ENCODE measurements at places on chromosomes 7 and 10. TPM values are rescaled to one million over a fixed set of nuclear protein-coding genes. Genes with fewer than 3 reads are reported as not detected.

Gene SPACDR
- total RNA-seq: under 0.01 TPM

Gene NPTX2
- total RNA-seq: under 0.01 TPM

Gene ATRNL1
- 0.33 TPM for total RNA-seq

Gene DNAH11
- 0.33 TPM for total RNA-seq

Gene TAS2R41
- total RNA-seq: not detected

Gene TRPV5
- total RNA-seq: not detected

Gene IFRD1
- total RNA-seq: 106 TPM

Gene CALCR
- not detected for total RNA-seq

Gene OGDHL
- under 0.01 TPM for total RNA-seq

Gene AZGP1
- not detected for total RNA-seq

Gene LAMB1
- 440 TPM for total RNA-seq

Gene SSC4D
- 0.33 TPM for total RNA-seq

Gene MMD2
- total RNA-seq: not detected

Gene PDZD7
- 1.3 TPM for total RNA-seq

Gene TAS2R5
- 1.0 TPM for total RNA-seq

Gene TSC22D4
- 15.2 TPM for total RNA-seq

Gene SOSTDC1
- not detected for total RNA-seq

Gene SEMA3A
- total RNA-seq: 60.8 TPM

Gene KEL
- total RNA-seq: not detected

Gene IPMK
- 4.1 TPM for total RNA-seq

Gene NEBL
- 0.33 TPM for total RNA-seq

Gene MLXIPL
- 0.51 TPM for total RNA-seq

Gene OAT
- 147 TPM for total RNA-seq

Gene ENTPD1
- total RNA-seq: 3.3 TPM

Gene LIPM
- not detected for total RNA-seq

Gene CNPY1
- total RNA-seq: not detected

Gene POLD2
- total RNA-seq: 58.8 TPM

Gene ANKRD22
- 0.17 TPM for total RNA-seq

Gene CPA4
- 20.0 TPM for total RNA-seq

Gene KLLN
- total RNA-seq: 0.66 TPM

Gene AP4M1
- 30.3 TPM for total RNA-seq

Gene ZMIZ2
- 9.1 TPM for total RNA-seq

Gene TMEM196
- not detected for total RNA-seq

Gene VIM
- 7,192 TPM for total RNA-seq

Gene PTPRE
- total RNA-seq: 1.8 TPM

Gene ASIC3
- total RNA-seq: 0.17 TPM

Gene OGDH
- total RNA-seq: 40.8 TPM

Measured in fibroblast of lung (primary cell).